ENCODE measurements at places on chromosomes 11 and 22. TPM values are rescaled to one million over a fixed set of nuclear protein-coding genes. Genes with fewer than 3 reads are reported as not detected.

DNA sequence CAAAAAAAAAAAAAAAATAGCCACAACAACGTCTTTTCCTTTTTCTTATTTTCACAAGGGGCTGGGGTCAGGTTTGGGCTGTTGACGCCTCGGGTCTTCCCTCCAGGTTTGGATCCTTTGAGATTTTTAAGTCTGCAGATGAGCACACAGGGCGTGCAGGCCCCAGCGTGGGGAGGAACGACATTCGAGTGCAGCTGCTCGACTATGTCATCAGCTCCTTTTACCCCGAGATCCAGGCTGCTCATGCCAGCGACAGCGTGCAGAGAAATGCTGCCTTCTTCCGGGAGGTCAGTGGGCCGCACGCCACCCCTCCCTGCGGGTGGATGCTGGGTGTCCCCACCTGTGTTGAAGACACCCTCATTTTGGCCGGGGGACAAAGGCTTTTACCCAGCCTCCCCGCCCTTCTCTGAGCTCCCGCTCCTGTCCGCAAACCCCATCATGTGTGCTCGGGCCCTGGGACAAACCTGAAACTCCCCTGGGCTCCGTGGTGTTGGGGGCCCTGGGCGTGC is 7.7 kb downstream of the SELENOO start:
- no peak for DNase-seq

GRCh38 chr11:12066056-12066798 is 44.2 kb upstream of the MICAL2 start:
- DNase-seq = peak; percentile 97

Gene NXPE4
- polyA plus RNA-seq = not detected

DNA sequence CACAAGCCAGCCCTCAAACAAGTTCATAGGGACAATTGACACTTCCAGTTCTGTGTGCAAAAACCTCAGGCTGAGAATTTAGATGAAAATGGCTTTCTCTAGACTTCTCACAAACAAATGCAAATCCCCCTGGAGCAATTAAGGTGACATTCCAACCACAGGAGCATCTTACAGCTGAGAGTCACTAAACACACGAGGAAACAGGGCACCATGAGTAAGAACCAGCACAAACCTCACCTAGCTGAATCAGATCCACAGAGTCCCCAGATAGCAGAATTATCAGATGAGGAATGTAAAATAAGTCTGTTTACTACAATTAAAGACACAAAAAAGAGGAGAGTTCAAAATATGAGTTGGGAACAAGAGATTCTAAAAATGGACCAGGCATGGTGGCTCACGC is 51.5 kb downstream of the RTL6 start:
- no peak for DNase-seq

DNA sequence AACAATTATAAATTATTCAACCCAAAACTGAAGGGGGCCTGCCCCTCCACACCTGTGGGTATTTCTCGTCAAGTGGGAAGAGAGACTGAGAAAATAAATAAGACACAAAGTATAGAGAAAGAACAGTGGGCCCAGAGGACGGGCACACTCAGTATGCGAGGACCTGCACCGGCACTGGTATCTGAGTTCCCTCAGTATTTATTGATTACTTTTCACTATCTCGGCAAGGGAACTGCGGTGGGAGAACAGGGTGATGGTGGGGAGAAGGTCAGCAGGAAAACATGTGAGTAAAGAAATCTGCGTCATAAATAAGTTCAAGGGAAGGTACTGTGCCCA is 3.2 kb downstream of the C11orf54 start:
- DNase-seq = no peak
